ENCODE measurements at places on chromosomes 3 and 15.

DNA sequence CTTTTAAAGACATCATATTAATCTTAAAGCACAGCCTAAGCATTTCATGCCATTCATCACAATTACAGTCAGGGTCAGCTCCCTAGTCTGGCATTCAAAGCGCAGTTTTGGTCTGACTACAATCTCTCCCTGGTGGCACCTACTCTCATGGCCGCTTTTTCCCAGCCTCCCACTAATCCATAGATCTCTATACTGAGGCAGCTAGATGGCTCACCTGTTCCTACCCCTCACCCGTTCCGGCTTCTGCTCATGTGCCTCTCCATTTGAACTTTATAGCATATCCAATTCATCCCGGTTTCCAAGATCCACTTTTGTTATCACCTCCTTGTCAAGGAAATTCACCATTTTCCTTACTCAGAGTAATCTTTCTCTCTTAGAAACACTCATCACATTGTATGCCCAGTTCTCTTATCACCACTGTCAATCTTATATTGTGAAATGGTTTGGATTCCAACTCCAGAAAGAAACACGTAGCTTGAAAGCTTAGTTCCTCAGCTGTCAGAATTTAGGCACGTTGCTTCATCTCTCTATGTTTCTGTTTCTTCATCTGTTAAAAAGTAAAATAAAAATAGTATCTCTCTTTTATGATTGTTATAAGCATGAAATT, 220.0 kb upstream of the UBE2E2 start:
- H3K4me3 ChIP-seq, result no peak overlapping the region
- H3K27ac ChIP-seq, result no peak overlapping the region
- no peaks in the 10 kb centered on the region for H3K27me3 ChIP-seq
- no peaks in the 10 kb centered on the region for H3K36me3 ChIP-seq
- no peaks in the 10 kb centered on the region for H3K4me1 ChIP-seq

GRCh38 chr3:12974334-12974733, 98.9 kb downstream of the IQSEC1 start:
- peak; percentile 19 for DNase-seq
- peaks cover 15% of the 10 kb centered on the region for H3K4me1 ChIP-seq
- no peak overlapping the region for H3K4me3 ChIP-seq

DNA sequence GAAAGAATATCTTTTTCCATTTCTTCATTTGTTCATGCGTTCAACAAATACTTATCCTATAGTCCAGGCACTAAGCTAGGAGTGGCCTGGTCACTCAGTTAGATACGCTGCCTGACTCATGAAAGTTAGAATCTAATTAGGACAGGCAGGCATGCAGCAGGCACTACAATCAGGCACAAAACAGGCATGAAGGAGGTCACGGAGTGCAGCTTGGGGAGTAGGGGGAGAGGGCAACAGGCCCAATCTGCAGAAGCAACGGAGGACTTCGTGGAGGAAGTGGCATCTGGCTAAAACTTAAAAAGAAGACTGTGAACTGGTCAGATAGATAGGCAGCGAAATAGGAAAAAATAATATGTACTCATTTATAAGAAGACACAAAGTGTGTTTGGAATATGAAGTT, 420.9 kb downstream of the MAGI1 start:
- peak overlapping the region; percentile 10 for H3K27ac ChIP-seq
- H3K27me3 ChIP-seq, result no peaks in the 10 kb centered on the region
- no peak overlapping the region for H3K4me3 ChIP-seq
- no peaks in the 10 kb centered on the region for H3K36me3 ChIP-seq
- DNase-seq, result no peak
- H3K4me1 ChIP-seq, result peaks cover 47% of the 10 kb centered on the region

GRCh38 chr3:143552851-143553250, 295.4 kb downstream of the SLC9A9 start:
- H3K27ac ChIP-seq, result no peak overlapping the region
- DNase-seq, result no peak
- H3K4me3 ChIP-seq, result no peak overlapping the region
